Activated CD8-positive, alpha-beta T cell treated with anti-CD3 and anti-CD28 coated beads, Interleukin-2, amount 10 ng/mL, durations not matched to agents 7 days and 5 days (primary cell): ENCODE measurements at places on chromosomes 2 and 18.

GRCh38 chr2:79554899-79555298 lies 42.0 kb downstream of the CTNNA2 start:
- H3K27me3 ChIP-seq: no peaks in the 10 kb centered on the region
- no peak for DNase-seq
- H3K36me3 ChIP-seq: no peaks in the 10 kb centered on the region
- no peak overlapping the region for H3K27ac ChIP-seq
- H3K4me3 ChIP-seq: no peak overlapping the region

DNA sequence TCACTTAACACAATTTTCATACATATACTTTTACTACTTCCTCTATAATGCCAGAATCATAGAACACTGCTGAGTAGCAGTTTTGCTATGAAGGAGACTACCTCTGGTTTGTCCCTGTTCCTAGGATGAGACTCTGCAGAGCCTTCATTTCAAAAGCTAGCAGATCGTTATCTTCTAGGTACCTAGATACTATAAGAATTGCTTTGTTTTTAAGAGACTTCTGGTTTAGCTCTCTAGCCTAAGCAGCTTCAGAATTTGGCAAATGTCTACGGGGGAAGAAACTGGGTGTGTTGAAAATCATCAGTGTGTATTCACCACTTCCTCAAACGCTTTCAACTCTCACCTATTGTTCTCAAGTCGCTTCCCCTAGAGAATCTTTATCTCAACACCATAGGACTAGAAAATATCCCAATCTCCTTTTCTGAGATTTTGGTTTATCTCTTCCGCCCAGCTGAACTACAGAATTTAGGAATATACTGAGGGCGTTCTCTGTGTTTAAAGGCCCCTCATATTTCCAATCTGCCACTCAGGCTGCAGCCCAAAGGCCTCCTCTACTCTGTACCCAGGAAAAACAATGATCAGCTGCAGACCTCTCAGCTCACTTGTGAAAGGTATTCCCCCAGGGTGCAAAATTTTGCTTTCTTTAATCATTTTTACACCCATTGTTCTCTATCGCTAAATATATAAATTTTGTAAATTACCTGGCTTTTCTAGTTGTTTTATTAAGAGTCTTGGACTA lies 28.7 kb downstream of the SMAD2 start:
- H3K4me3 ChIP-seq: peak overlapping the region; percentile 58
- no peaks in the 10 kb centered on the region for H3K27me3 ChIP-seq
- peaks cover 40% of the 10 kb centered on the region for H3K4me1 ChIP-seq

GRCh38 chr2:150485871-150486538 lies 1.5 kb downstream of the RND3 start:
- peaks cover 44% of the 10 kb centered on the region for H3K27me3 ChIP-seq
- H3K4me3 ChIP-seq: no peak overlapping the region
- no peak for DNase-seq

DNA sequence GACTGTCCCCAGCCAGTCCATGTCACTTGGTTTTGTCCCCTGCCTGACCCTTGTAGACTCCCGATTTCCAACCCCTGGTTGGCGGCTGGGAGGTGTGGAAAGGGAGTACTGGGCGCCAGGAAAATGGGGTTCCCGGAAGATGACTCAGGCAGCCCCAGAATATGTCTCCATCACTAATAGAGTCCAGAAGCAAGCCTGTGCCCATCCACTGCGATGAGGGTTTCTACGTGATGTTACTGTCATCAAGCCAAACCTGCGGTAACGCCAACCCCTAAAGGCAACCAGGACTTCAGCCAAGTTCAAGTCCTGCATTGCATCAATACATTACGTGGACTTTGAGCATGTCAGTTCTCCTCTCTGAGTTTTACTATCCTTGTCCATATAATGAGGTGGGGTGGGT lies 62.0 kb upstream of the TAF1B start:
- no peak overlapping the region for H3K4me3 ChIP-seq
- no peaks in the 10 kb centered on the region for H3K36me3 ChIP-seq
- H3K27me3 ChIP-seq: peaks cover 5% of the 10 kb centered on the region
- H3K27ac ChIP-seq: no peak overlapping the region
- H3K4me1 ChIP-seq: peaks cover 53% of the 10 kb centered on the region

DNA sequence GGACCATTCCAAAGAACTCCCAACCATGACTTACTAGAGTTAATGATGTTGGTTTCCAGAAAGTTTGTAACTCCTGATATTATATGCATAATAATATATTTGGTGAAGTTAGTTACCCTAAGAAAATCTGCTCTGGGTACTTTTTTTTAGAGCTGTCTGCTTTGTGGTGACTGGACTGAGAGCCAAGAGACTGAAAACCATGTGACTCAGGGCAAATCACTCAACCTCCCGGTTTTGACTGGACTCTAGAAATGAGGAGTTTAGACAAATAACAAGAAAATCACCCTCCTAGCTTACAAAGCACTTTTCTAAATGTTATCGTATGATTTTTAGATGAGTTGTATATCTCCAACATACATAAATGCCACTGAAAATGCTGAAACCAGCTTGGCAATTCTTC lies 138.3 kb upstream of the RND3 start:
- no peaks in the 10 kb centered on the region for H3K4me1 ChIP-seq
- no peak overlapping the region for H3K27ac ChIP-seq
- no peaks in the 10 kb centered on the region for H3K27me3 ChIP-seq
- no peak overlapping the region for H3K4me3 ChIP-seq
- DNase-seq: no peak

GRCh38 chr18:50097702-50098101 lies 97.2 kb downstream of the MYO5B start:
- H3K27me3 ChIP-seq: peaks cover 18% of the 10 kb centered on the region
- no peak for DNase-seq
- no peak overlapping the region for H3K4me3 ChIP-seq

- H3K27ac ChIP-seq: no peak overlapping the region
- H3K27me3 ChIP-seq: peaks cover 25% of the 10 kb centered on the region
- DNase-seq: no peak
These were observed 182.0 kb upstream of the SP5 start for GRCh38 chr2:170533156-170533555.

GRCh38 chr2:86331384-86331783 lies 6.0 kb downstream of the REEP1 start:
- no peaks in the 10 kb centered on the region for H3K36me3 ChIP-seq
- no peak for DNase-seq
- H3K27me3 ChIP-seq: peaks cover 43% of the 10 kb centered on the region
- H3K27ac ChIP-seq: no peak overlapping the region
- no peak overlapping the region for H3K4me3 ChIP-seq
- H3K4me1 ChIP-seq: peaks cover 6% of the 10 kb centered on the region

- H3K27me3 ChIP-seq: no peaks in the 10 kb centered on the region
- H3K27ac ChIP-seq: peak overlapping the region; percentile 98
- peaks cover 63% of the 10 kb centered on the region for H3K4me1 ChIP-seq
These were observed 1.8 kb downstream of the GYPC start for GRCh38 chr2:126657636-126658318.

DNA sequence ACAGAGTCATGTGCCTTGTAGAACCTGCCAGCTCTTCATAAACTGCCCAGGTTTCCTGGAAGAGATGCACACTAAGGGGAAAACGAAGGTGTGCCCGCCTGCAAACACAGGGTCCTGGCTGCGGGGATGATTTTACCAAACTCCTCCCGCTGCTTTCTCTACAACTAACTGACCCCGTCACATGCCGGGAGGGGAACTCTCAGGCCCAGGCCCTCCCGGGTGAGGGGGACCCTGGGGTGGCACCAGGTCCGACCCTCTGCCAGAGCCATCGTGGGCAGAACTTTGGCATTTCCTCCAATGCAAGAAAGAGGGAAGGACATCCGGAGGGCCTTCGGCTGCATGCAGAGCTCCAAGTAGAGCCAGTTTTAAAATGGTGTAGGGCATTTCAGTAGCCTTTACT lies 28.6 kb downstream of the CAPN13 start:
- no peaks in the 10 kb centered on the region for H3K4me1 ChIP-seq
- no peak for DNase-seq
- peaks cover 13% of the 10 kb centered on the region for H3K27me3 ChIP-seq
- no peak overlapping the region for H3K4me3 ChIP-seq

DNA sequence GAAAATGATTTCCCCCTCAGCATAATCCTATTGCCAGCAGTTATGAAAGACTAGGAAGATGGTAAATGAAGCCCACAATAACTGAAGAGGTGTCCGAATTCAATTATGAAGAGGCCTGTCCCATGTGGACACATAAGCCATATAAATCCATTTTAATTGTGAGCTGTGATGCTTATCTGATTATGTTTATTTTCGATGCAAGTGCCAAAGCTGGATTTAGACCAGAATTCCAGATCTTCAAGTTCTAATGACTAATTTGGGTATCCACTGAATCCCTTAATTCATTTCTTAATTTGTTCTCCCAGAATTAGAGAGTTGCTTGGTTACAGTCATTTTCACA lies 24.5 kb downstream of the SPATS2L start:
- no peak overlapping the region for H3K27ac ChIP-seq
- DNase-seq: no peak
- peaks cover 3% of the 10 kb centered on the region for H3K27me3 ChIP-seq
- H3K36me3 ChIP-seq: peaks cover 7% of the 10 kb centered on the region
- no peak overlapping the region for H3K4me3 ChIP-seq
- H3K4me1 ChIP-seq: no peaks in the 10 kb centered on the region

DNA sequence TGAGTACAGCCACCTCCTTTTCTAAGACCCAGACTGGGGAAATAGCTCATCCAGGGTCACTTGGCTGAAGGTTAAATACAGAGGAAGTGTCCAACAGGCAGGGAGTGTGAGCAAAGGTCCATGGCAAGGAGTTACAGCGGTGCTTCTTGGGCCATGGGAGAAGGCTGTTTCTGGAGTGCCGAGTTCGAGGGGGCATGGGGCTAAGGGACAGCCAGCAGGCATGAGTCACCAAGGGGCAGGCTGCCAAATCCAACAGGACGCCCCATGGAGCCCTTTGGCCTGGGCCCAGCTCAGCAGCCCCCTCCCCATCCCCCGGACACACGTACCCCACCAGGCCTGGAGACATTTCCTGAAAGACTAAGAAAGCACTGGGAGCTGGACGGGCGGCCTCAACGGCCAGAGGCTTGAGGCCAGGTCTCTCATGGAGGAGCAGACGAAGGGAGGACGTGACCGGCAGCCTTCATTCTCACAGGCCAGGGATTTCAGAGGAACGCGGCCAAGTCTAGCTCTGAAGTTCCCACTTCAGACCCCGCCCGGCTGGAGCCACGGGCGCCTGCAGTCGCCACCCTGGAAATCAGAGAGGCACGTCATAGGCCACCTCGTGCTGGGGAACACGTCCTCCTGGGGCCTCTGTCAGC lies 160.4 kb downstream of the SMAD7 start:
- H3K36me3 ChIP-seq: no peaks in the 10 kb centered on the region
- no peak overlapping the region for H3K4me3 ChIP-seq
- H3K4me1 ChIP-seq: peaks cover 23% of the 10 kb centered on the region

- H3K4me1 ChIP-seq: peaks cover 34% of the 10 kb centered on the region
- peak within 1 kb of the TSS; percentile 34 for H3K27ac ChIP-seq
- DNase-seq: peak; percentile 88
- H3K27me3 ChIP-seq: no peaks in the 10 kb centered on the region
These were observed at the start of gene ACKR3 for GRCh38 chr2:236569573-236569973. Gene ACKR3, plus strand, starts transcription at chr2:236569825. Its CDS starts 10,641 bp downstream, at chr2:236580466.

- H3K4me3 ChIP-seq: no peak overlapping the region
- no peak for DNase-seq
- H3K27ac ChIP-seq: no peak overlapping the region
- H3K4me1 ChIP-seq: no peaks in the 10 kb centered on the region
- H3K27me3 ChIP-seq: peaks cover 2% of the 10 kb centered on the region
- no peaks in the 10 kb centered on the region for H3K36me3 ChIP-seq
These were observed 107.3 kb upstream of the FAM98A start for GRCh38 chr2:33706410-33706809.

DNA sequence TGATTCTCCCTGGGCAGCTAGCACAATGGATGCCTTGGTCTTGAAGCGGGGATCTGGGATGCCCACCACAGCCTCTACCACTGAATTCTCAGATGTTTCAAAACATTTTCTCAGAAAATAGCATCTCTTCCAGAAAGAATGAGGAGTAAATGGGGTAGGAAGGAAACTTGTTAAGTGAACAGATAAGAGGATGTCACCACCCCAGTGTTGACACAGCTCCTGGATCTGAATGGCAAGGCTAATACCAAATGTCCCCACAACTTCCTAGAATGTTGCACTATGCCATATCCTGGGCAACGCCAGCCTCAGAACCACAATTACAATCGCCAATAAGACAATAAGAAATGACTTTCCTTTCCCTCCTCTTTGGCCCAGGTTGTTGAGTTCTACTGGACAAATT lies 177.2 kb downstream of the BCL11A start:
- H3K27ac ChIP-seq: no peak overlapping the region
- no peak overlapping the region for H3K4me3 ChIP-seq
- H3K27me3 ChIP-seq: peaks cover 5% of the 10 kb centered on the region
- DNase-seq: no peak
- no peaks in the 10 kb centered on the region for H3K36me3 ChIP-seq

- H3K4me1 ChIP-seq: peaks cover 21% of the 10 kb centered on the region
- no peak overlapping the region for H3K4me3 ChIP-seq
- H3K36me3 ChIP-seq: no peaks in the 10 kb centered on the region
- peaks cover 33% of the 10 kb centered on the region for H3K27me3 ChIP-seq
- no peak for DNase-seq
- H3K27ac ChIP-seq: no peak overlapping the region
These were observed 63.2 kb downstream of the MOGAT1 start for GRCh38 chr2:222734703-222735014.

DNA sequence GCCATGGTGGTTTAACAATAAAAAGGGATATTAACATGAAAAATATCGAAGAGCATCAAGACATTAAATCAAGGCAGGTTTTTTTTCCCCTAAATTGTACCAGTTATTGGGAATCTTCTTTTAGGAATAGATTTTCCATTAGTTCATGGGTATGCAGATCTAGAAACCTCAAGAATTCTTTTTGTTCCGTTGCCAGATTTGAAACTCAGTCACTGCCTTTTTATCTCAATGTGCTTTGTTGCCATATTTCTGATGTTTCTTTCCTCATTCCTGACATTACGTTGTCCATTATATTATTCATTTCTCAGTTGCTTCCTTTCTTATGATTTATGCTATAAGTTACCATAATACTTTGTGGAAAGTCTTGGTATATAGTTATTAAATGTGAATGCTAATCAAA lies 162.2 kb downstream of the CD226 start:
- no peaks in the 10 kb centered on the region for H3K4me1 ChIP-seq
- H3K4me3 ChIP-seq: no peak overlapping the region
- H3K27ac ChIP-seq: no peak overlapping the region
- no peaks in the 10 kb centered on the region for H3K36me3 ChIP-seq

- H3K36me3 ChIP-seq: no peaks in the 10 kb centered on the region
- H3K27me3 ChIP-seq: peaks cover 29% of the 10 kb centered on the region
- H3K27ac ChIP-seq: no peak overlapping the region
- no peaks in the 10 kb centered on the region for H3K4me1 ChIP-seq
- no peak overlapping the region for H3K4me3 ChIP-seq
These were observed 55.5 kb upstream of the ALKAL2 start for GRCh38 chr2:343355-343754.
